ENCODE measurements at places on chromosomes 7 and 10. TPM values are rescaled to one million over a fixed set of nuclear protein-coding genes. Genes with fewer than 3 reads are reported as not detected.
A peak's percentile ranks its signal among the peaks of the same experiment; 100 is the strongest.

- H3K27ac ChIP-seq, result no peak overlapping the region
- H3K27me3 ChIP-seq, result no peaks in the 10 kb centered on the region
- H3K4me1 ChIP-seq, result no peaks in the 10 kb centered on the region
- no peaks in the 10 kb centered on the region for H3K36me3 ChIP-seq
- no peak overlapping the region for H3K4me3 ChIP-seq
Observed at GRCh38 chr7:159034988-159035387, 109.7 kb downstream of the VIPR2 start.

GRCh38 chr10:99276848-99277486 lies 41.3 kb upstream of the HPSE2 start:
- H3K36me3 ChIP-seq, result no peaks in the 10 kb centered on the region
- no peaks in the 10 kb centered on the region for H3K4me1 ChIP-seq
- no peaks in the 10 kb centered on the region for H3K27me3 ChIP-seq
- H3K27ac ChIP-seq, result no peak overlapping the region
- H3K4me3 ChIP-seq, result no peak overlapping the region
- DNase-seq, result no peak

GRCh38 chr7:16348251-16348650 lies 73.1 kb downstream of the CRPPA start:
- H3K27ac ChIP-seq, result no peak overlapping the region
- no peaks in the 10 kb centered on the region for H3K36me3 ChIP-seq
- H3K27me3 ChIP-seq, result no peaks in the 10 kb centered on the region
- DNase-seq, result no peak
- H3K4me1 ChIP-seq, result peaks cover 17% of the 10 kb centered on the region
- H3K4me3 ChIP-seq, result no peak overlapping the region

DNA sequence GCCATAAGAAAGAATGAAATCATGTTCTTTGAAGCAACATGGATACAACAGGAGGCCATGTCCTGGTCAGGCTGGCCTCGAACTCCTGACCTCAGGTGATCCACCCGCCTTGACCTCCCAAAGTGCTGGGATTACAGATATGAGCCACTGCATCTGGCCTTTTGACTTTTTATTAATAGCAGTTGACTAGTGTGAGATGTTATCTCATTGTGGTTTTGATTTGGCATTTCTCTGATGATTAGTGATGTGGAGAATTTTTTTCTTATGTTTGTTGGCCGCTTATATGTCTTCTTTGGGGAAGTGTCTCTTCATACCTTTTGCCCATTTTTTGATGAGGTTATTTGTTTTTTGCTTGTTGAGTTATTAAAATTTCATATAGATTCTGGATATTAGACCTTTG lies 400.9 kb downstream of the SUGCT start:
- no peak for DNase-seq
- H3K27ac ChIP-seq, result no peak overlapping the region
- no peaks in the 10 kb centered on the region for H3K4me1 ChIP-seq
- no peaks in the 10 kb centered on the region for H3K36me3 ChIP-seq

GRCh38 chr7:73606801-73607691 lies 17.3 kb downstream of the MLXIPL start:
- H3K4me1 ChIP-seq, result no peaks in the 10 kb centered on the region
- DNase-seq, result peak; percentile 78
- peaks cover 8% of the 10 kb centered on the region for H3K27me3 ChIP-seq
- H3K4me3 ChIP-seq, result no peak overlapping the region
- H3K27ac ChIP-seq, result no peak overlapping the region

DNA sequence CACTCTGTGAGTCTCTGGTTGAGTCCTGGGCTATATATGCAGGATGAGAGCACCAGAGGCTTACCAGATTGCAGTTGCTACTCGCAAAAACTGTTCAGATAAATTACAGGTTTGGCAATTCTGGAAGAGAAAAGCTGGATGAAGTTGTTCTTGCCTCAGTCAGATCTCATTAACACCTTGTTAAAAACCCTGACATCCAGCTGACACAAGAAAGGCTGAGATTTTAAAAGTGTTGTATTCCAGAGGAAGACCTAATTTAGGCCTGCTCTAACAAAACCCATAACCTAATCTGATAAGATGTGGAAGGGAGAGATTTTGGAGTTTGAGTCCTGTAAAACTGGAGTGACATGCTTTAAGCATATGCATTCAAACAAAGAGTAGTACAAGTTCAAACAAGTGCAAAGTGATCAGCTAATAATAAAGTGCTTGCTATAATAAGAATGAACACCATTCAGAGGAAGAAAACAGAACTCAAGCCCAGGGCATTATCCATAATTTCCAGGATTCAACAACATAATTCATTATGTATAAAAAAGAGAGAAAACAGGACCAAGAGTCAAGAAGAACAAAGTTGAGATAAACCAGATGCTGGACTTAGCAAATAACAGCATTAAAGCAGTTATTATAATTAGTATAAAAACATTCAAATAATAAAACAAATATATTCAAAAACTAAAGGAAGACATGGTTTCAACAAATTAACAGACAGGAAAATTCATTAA lies 135.5 kb downstream of the CD36 start:
- H3K27ac ChIP-seq, result no peak overlapping the region
- DNase-seq, result no peak
- no peak overlapping the region for H3K4me3 ChIP-seq
- no peaks in the 10 kb centered on the region for H3K27me3 ChIP-seq
- H3K36me3 ChIP-seq, result no peaks in the 10 kb centered on the region

GRCh38 chr7:43764039-43764761 lies 5.7 kb downstream of the BLVRA start:
- H3K4me3 ChIP-seq, result peak overlapping the region; percentile 11
- no peaks in the 10 kb centered on the region for H3K27me3 ChIP-seq
- peak overlapping the region; percentile 29 for H3K27ac ChIP-seq
- no peak for DNase-seq
- peaks cover 14% of the 10 kb centered on the region for H3K4me1 ChIP-seq

GRCh38 chr10:59838085-59838789 lies 68.1 kb downstream of the CCDC6 start:
- DNase-seq, result no peak
- H3K27me3 ChIP-seq, result no peaks in the 10 kb centered on the region
- no peaks in the 10 kb centered on the region for H3K36me3 ChIP-seq
- H3K4me3 ChIP-seq, result no peak overlapping the region
- no peaks in the 10 kb centered on the region for H3K4me1 ChIP-seq

GRCh38 chr7:5701085-5701914 lies 80.2 kb downstream of the RNF216 start:
- H3K27me3 ChIP-seq, result no peaks in the 10 kb centered on the region
- no peak overlapping the region for H3K4me3 ChIP-seq

- H3K27me3 ChIP-seq, result peaks cover 4% of the 10 kb centered on the region
- no peaks in the 10 kb centered on the region for H3K4me1 ChIP-seq
- H3K36me3 ChIP-seq, result no peaks in the 10 kb centered on the region
- no peak overlapping the region for H3K27ac ChIP-seq
- no peak overlapping the region for H3K4me3 ChIP-seq
- DNase-seq, result no peak
Observed at GRCh38 chr10:69818676-69819239, 17.1 kb downstream of the COL13A1 start.

DNA sequence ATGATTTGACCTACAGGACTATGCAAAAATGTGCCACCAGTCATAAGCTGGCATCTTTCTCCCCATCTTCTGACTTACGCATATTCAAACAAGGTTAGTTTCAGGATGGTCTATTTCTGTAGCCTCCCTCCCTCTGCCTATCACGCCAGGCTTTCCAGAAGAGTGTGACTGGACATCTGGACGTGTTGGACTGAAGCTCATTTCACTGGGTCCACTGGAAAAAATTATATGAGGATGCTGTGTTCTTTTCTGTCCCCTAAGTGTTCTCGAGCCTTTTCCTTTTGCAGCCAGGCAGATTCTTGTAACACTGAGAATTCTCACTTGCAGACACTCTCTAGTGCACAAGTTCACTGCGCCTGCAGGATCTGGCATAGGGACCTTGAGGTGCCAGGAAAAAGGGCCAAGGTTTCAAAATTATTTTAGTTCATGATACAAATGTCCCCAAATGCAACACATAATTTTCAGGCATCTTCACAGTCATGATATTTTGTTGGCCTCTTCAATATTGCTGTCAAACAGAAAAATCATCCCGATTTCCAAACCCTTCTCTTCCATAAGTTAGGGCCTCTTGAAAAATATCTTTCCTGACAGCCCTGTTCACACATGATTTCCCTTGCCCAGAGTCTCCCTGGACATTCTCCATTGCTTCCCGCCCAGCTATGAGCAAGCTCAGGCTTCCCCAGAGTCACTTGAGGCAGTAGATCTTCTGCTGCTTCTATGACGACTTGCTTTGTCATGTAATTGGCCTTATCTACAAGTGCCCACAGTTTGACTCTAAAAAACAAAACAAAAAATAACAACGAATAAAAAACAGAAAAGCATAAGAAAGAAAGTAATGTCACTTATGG lies 170.4 kb downstream of the BMPER start:
- no peaks in the 10 kb centered on the region for H3K4me1 ChIP-seq
- no peaks in the 10 kb centered on the region for H3K27me3 ChIP-seq
- H3K36me3 ChIP-seq, result no peaks in the 10 kb centered on the region
- no peak for DNase-seq

GRCh38 chr10:97542169-97543024 lies 30.2 kb upstream of the ANKRD2 start:
- DNase-seq, result no peak
- no peaks in the 10 kb centered on the region for H3K4me1 ChIP-seq
- no peaks in the 10 kb centered on the region for H3K27me3 ChIP-seq
- H3K4me3 ChIP-seq, result no peak overlapping the region

GRCh38 chr10:46525824-46526681 lies 30.4 kb downstream of the GPRIN2 start:
- no peak for DNase-seq
- H3K4me1 ChIP-seq, result no peaks in the 10 kb centered on the region
- H3K36me3 ChIP-seq, result no peaks in the 10 kb centered on the region
- no peak overlapping the region for H3K4me3 ChIP-seq
- H3K27me3 ChIP-seq, result no peaks in the 10 kb centered on the region

- no peak for DNase-seq
- H3K4me3 ChIP-seq, result no peak overlapping the region
- H3K4me1 ChIP-seq, result no peaks in the 10 kb centered on the region
- no peaks in the 10 kb centered on the region for H3K27me3 ChIP-seq
- H3K27ac ChIP-seq, result no peak overlapping the region
Observed at GRCh38 chr7:84339306-84339705, 144.7 kb upstream of the SEMA3A start.

DNA sequence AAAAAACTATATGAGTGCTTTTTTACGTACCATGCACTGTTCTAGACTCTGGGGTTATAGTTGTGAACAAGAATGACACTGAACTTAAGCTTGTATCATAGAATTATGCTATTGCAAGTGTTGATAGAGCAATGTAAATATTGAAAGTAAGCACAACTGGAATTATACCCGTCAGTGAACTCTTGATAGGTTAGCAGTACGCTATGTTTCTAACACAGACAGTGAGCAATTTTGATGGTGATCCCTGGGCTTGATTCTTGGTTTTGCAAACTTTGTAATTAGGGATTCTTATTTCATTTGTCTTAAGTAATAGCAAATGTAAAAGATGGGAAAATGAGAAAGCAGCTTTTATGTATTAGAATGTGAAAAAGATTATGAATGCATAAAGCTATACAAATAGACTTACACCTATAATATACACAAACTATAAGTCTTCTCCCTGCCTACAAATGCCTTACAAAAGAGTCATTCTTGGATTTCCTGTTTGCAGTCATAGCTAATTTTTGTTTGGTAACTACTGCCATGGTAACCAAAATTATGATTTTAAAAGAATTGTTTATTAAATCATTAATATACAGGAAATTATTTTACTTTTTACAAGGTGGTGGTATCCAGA lies 6.7 kb downstream of the TES start:
- H3K36me3 ChIP-seq, result no peaks in the 10 kb centered on the region
- DNase-seq, result no peak
- no peaks in the 10 kb centered on the region for H3K27me3 ChIP-seq
- no peak overlapping the region for H3K4me3 ChIP-seq

- H3K27me3 ChIP-seq, result no peaks in the 10 kb centered on the region
- no peak overlapping the region for H3K27ac ChIP-seq
- no peaks in the 10 kb centered on the region for H3K4me1 ChIP-seq
- no peak overlapping the region for H3K4me3 ChIP-seq
- DNase-seq, result no peak
Observed at GRCh38 chr10:91891125-91892001, 17.9 kb downstream of the FGFBP3 start.

GRCh38 chr10:118763202-118763988 lies 8.6 kb upstream of the CACUL1 start:
- no peak for DNase-seq
- no peaks in the 10 kb centered on the region for H3K27me3 ChIP-seq
- no peak overlapping the region for H3K4me3 ChIP-seq
- H3K4me1 ChIP-seq, result no peaks in the 10 kb centered on the region
- no peaks in the 10 kb centered on the region for H3K36me3 ChIP-seq

DNA sequence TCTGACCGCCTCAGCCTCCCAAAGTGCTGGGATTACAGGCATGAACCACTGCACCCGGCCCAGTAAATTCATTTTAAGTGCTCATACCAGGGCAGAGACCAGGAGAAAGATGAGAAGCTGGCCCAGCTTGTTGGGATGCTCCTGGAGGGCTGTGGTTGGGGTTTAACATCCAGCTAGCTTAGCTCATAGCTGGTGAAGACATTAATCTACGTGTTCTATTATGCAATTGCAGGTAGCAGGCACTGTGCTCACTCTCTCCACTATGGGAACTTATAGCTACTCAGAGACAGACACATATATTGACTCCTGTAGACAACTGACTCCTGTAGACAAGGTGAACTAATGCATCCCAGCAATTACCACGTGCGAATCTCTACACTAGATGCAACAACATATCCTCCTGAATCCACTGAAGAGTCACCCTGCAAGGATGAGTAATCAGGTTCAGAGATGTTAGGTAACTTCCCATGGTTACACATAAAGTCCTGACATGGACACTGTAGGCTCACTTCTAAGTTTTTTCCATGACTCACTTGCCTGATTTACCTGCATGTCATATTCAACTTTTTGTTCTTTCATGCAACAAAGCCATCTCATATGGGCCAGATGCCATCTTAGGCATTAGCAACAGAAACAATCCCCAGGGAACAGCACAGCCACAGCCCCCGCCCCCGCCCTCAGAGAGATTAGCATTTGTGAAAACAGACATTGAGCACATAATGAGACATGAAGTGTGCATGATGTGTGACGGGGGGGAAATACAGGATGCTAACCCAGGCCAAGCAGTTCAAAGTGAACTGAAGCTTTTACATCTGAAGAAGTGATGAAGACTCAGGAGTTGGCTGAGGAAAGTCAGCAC lies 37.2 kb downstream of the ERLIN1 start:
- no peak for DNase-seq
- no peak overlapping the region for H3K27ac ChIP-seq
- no peaks in the 10 kb centered on the region for H3K27me3 ChIP-seq
- H3K36me3 ChIP-seq, result peaks cover 10% of the 10 kb centered on the region
- H3K4me3 ChIP-seq, result no peak overlapping the region

GRCh38 chr10:54094321-54094720 lies 706.7 kb downstream of the PCDH15 start:
- no peaks in the 10 kb centered on the region for H3K36me3 ChIP-seq
- no peak overlapping the region for H3K4me3 ChIP-seq
- no peaks in the 10 kb centered on the region for H3K4me1 ChIP-seq
- no peaks in the 10 kb centered on the region for H3K27me3 ChIP-seq
- DNase-seq, result no peak

- H3K4me1 ChIP-seq, result no peaks in the 10 kb centered on the region
- no peaks in the 10 kb centered on the region for H3K36me3 ChIP-seq
- no peaks in the 10 kb centered on the region for H3K27me3 ChIP-seq
Observed at GRCh38 chr10:113261161-113261560, 291.7 kb upstream of the HABP2 start.

TRIM8 gene
- total RNA-seq, result 72.0 TPM

ARPC1A gene
- 86.6 TPM for total RNA-seq

WDR86 gene
- total RNA-seq, result 0.59 TPM

WNT16 gene
- 0.09 TPM for total RNA-seq

ZNF853 gene
- total RNA-seq, result 3.5 TPM

ASB13 gene
- 6.8 TPM for total RNA-seq

Data from CD8-positive, alpha-beta memory T cell (primary cell).